ENCODE measurements at places on chromosomes 7 and 10.

DNA sequence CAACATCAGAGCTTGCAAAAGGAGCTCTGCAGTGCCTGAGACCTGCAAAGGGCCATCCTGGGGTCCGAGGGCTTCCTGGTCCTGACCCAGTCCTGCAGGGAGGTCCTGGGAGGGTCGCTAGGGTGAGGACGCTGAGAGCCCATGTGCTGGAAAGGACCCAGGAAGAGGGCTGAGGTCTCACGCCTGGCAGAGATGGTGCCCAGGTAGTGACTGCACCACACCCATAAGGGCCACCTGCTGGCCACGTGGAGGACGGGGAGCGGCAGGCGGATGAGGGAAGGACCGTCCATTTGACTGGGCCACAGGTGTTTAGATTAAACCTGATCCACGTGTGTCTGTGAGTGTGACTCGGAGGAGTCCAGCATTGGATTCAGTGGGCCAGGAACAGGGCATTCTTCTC is 392.8 kb downstream of the DNAJB6 start:
- no peak for DNase-seq

GRCh38 chr10:101295261-101295660 is 58.7 kb upstream of the BTRC start:
- DNase-seq, result no peak

DNA sequence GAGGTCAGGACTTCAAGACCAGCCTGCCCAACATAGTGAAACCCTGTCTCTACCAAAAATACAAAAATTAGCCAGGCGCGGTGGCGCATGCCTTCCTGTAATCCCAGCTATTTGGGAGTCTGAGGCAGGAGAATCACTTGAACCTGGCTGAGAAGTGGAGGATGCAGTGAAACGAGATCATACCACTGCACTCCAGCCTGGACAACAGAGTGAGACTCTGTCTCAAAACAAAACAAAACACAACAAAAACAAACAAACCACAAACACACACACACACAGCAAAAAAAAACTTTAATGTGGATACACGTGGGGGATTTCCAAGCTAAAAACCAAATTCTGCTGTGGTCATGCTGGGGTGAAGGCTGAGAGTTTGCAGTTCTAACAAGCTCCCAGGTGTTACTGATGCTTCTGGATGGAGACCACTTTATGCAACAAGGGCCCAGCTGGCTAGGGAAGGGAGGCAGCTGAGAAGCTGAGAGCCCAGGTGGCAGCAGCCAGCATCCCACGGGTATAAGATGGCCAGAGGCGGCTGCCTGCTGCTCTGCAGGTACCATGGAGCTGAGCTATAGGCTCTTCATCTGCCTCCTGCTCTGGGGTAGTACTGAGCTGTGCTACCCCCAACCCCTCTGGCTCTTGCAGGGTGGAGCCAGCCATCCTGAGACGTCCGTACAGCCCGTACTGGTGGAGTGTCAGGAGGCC is at the start of gene ZP3:
ZP3 (plus strand) TSS at position 538 of the 699 bp plus-strand sequence; CDS start at position 553, 15 bp downstream.
- DNase-seq, result peak; percentile 29

- DNase-seq, result no peak
Observed at GRCh38 chr10:9227679-9228365, 1173.3 kb downstream of the GATA3 start.

DNA sequence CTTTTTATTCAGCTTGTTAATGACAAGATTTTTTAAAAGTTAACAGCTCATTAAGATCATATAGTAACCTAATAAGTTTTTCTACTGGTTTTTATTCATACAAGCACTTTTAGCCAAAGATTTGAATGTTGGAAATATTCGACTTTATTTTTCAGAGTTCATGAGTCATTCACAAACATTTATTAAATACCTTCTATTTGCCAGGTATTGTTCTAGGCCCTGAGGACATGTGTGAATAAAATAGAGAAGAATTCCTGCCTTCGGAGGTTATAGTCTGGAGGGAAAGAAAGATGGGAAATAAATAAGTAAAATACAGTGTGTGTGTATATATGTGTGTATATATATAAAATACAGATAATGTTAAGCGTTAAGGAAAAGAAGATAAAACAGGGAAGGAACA is 31.5 kb downstream of the BTAF1 start:
- no peak for DNase-seq

GRCh38 chr7:33745934-33746333 is 159.4 kb upstream of the BMPER start:
- no peak for DNase-seq

DNA sequence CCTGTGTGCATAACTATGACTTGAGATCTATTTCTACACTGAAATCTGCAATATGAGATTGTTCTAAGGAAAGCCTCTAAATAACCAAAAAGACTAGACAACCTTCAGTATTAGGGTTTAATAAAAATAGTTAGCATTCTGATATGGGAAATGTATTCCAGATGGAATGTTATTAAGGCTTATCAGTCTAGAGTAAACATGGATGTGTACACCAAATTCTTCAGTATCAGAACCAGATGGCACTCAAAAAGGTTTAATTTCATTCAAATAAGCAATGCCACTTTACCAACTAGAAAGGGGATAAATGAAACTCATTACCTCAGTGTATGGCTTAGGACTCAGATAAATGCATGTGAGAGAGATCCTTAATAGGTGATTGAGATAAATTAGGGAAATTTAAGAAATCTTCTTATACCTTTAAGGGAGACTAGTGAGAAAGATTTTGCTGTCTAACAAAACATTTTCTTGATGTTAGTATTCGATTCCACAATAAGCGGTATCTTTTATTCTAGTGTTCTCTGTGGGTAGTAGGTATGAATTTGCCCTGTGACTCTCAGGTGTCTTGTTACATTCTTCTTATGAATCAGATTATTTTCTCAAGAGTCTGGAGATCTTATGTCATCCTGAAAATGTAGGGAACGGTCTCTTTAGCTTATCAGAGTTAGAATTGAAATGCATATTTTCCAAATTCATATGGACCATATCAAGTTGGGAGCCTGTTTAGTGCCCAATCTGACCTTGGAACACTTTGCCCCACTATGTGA is 159.2 kb downstream of the PRKG1 start:
- no peak for DNase-seq

DNA sequence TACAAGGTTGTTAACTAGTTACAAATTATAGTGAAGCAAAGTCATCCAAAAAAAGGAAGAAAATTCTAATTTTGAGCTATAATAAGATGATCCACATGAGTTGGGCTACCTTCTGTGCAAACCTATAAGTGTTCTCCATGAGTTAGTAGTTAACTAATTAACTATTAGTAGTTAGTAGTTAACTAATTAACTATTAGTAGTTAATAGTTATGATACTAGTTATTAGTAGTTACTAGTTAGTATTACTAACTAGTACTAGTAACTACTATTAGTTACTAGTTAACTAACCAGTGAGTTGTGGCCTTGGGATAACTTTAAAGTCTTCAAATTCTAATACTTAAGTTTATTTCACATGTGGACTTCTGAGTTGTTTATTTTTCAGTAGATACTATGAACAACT is 453.4 kb upstream of the GRM3 start:
- DNase-seq, result no peak

- no peak for DNase-seq
Observed at GRCh38 chr7:136272934-136273333, 295.8 kb upstream of the MTPN start.

- DNase-seq, result no peak
Observed at GRCh38 chr10:113412161-113412560, 140.7 kb upstream of the HABP2 start.

GRCh38 chr10:33134011-33134751 is 176.2 kb upstream of the ITGB1 start:
- no peak for DNase-seq

DNA sequence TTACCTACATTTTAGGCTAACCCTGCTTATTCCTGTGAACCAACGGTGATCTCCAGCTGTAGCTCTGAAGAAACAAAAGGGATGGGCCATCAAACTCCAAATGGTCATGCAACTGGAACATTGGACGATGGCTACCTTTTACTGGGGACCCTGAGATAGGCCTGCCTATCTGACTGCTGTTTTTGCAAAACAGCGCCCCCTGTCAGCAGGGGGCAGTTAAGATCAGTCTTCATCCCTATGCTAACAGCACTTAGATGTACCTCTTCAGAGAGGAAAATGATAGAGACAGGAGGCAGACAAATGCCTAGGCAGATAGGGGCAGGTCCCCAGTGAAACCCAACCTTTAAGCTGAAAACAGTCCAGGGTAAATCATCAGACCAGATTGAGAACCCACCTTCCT is 1085.4 kb upstream of the SORCS1 start:
- DNase-seq, result no peak

DNA sequence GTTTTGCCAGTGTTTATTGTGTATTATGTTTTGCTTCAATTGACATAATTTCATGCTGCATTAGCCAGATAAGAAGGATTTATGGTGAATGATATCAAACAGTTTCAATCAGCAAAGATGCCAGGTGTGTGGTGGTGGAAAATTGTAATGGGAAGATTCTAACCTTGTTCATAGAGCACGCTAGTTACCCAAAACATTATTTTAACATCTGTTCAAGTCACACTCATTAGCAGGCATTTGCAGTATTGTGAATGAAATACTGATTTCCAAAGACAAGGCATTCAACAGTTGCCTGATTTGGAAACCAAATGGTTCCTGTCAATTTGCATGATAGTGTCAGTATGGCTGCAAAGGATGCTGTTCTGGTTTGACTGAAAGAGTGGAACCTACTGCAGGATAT is 129.7 kb downstream of the EPC1 start:
- DNase-seq, result no peak

DNA sequence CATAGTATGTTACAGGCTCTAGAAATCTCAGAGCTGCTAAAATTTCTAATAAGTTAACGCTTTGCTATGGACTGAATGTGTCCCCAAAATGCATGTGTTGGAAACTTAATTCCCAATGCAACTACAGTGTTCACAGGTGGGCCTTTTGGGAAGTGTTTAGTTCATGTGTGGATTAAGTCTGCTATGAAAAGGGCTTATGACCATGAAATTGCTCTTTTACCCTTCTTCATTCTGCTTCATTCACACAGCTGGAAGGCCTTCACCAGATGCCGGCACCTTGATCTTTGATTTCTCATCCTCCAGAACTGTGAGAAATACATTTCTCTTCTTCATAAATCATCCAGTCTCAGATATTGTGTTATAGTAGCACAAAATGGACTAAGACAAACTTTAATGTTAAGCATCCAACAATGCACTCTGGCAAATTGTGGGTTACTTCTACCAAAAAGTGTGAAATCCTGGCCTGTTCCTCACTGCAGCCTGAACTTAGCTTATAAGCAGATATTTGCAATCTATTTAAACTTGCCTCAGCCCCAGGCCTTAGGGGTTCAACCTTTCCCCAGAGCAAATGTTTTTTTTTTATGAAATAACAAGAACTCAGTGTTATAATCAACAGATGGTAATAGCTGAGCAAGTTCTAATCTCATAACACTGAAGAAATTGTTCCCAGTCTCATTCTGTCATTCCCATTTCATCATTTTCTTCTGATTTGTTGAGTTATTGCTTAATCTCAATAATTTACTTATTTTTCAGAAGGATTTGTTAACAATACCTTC is 523.6 kb downstream of the KIF20B start:
- no peak for DNase-seq

GRCh38 chr7:78473021-78473420 is 674.4 kb downstream of the PHTF2 start:
- no peak for DNase-seq

DNA sequence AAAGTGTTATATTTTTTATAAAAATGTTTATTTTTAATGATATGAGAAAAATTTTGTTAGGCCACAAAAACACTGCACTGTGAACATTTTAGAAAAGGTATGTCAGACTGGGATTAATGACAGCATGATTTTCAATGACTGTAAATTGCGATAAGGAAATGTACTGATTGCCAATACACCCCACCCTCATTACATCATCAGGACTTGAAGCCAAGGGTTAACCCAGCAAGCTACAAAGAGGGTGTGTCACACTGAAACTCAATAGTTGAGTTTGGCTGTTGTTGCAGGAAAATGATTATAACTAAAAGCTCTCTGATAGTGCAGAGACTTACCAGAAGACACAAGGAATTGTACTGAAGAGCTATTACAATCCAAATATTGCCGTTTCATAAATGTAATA is 64.8 kb upstream of the CAPZA2 start:
- no peak for DNase-seq

GRCh38 chr7:1041551-1042491 is 2.5 kb upstream of the GPR146 start:
- no peak for DNase-seq

DNA sequence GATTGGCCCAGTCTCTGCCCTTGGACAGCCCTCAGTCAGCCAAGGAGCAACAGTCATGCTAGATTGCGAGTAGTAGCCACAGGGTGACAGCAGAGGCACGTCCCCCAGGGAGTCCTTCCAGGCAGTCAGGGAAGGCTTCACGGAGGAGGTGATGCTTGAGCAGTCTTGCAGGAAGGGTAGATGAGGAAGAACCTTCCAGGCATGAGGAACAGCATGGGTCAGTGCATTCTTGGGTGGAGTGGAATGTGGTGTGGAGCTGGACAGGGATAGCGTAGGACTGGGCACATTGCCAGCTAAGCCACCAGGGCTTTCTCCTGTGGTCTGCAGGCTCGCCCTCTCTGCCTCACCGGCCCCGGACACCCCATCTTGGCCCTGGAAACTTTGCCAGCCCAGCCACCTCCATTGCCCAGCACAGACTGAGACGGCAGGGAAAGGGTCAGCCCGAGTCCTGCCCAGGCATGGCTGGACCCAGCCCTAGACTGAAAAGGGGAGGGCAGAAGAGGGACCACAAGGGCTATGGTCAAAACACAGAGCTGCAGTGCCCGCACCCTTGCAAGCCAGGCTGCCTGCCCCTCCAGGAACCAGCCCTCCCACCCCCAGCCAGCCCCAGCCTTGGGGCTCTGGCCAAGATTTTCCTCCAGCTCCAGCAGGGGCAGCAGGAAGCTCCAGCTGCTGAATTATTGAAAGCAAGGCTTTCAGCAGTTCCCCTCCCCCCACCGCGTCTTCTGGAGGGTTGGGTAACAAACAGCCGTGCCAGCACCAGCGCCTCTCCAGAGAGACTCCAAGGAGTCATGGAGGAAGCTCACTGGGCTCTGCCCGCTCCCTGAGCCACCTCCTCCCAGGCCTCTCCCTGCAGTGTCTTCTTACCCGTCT is 18.7 kb downstream of the SRRM3 start:
- DNase-seq, result no peak

DNA sequence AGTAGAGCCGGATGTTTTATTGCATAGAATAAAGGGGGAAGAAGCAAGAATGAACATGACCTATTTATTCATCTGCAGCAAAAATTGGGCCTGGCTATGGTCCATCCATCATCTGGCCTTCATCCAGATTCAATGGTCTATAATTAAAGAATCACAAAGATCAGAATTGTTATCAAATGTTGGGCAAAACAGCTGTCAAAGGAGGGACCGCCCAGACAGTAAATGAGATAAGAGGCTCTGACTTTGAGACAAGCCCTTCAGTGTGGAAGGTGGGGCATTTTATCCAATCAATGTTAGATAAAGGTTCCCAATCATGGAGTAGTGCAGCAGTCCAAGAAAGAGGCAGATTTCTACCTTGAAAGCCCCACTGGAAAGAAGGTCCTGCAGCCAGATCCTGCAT is 153.5 kb downstream of the PARD3 start:
- no peak for DNase-seq

- no peak for DNase-seq
Observed at GRCh38 chr10:69232252-69232651, 12.1 kb downstream of the HKDC1 start.

GRCh38 chr10:11755512-11756263 is 13.5 kb downstream of the ECHDC3 start:
- DNase-seq, result no peak

GRCh38 chr7:127791446-127792189 is 139.6 kb downstream of the SND1 start:
- no peak for DNase-seq

GRCh38 chr10:36424502-36424901 is 700.9 kb upstream of the ANKRD30A start:
- no peak for DNase-seq
